M059J (cell line): ENCODE measurements at places on chromosomes 5 and 9.
A peak's percentile ranks its signal among the peaks of the same experiment; 100 is the strongest.

DNA sequence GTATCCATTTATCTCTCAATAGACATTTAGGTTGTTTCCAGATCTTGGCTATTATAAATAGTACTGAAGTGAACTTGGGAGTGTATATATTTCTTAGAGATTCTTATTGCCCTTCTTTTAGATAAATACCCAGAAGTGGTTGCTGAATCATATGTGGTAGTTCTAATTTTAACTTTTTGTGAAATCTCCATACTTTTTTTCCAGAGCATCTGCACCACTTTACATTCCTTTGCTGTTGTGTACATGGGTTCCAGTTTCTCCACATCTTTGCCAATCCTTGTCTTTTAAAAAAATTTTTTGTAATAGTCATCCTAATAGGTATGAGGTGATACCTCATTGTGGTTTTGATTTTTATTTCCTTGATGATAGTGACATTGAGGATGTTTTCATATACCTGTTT is 303.7 kb downstream of the CCDC171 start:
- DNase-seq, result peak; percentile 30

DNA sequence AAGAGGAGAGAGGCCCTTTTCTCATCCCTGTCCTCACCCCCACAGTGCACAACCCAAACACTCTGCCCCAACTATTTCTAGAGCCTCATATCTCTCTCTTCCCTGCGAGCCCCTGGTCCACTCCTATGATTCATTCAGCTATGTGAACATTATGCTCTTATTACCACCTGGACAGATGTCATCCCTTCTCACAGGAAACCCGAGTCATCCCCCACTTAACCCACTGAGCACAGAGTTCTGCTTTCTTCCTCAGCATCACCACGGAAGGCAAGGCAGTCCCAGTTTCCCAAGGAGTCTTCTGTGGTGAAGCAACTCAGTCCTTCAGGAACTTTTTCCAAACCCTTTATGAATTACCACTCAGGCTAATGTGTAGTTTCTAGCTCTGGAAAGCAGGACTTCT is 1.3 kb downstream of the DNAI1 start:
- peak; percentile 33 for DNase-seq

DNA sequence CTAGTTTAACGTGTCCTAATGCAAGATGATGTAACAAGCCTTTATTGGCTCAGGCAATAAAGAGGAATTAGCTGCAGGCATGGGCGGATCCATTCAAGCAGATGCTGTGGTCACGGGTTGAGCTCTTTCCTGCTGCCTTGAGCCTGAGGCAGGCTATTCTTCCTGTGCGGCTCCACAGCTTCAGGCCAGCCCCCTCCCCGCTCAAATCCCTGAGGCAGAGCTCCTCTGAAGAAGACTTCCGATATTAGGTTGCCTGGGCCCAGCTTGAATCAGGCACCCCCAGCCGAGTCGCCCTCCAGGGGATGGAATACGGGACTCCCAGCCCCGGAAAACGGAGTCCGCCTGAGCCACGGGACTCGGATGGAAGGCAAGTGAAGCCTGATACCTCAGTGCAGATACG is 95.0 kb upstream of the RUFY1 start:
- DNase-seq, result no peak

- peak; percentile 6 for DNase-seq
Observed at GRCh38 chr5:137735555-137736284, at the start of gene KLHL3. TSS of gene KLHL3 (minus strand) at chr5:137736089. CDS start at chr5:137735646, 443 bp downstream.

DNA sequence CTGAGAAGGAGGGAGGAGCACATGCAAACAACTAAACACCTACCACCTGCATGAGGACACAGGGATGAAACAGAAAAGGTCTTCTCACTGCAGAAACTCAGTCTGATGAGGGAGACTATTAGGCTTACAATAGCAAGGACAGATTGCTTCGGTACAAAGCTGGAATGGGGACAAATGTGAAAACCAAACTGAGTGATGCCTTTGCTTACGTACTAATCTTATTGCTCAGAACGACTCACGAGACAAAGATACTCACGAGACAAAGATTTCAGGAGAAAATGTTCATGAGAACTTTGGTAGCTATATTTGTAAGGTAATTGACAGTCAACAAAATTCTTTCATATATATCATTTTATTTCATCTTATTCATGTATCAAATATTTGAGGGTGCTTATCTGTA is 71.9 kb upstream of the TAF1L start:
- DNase-seq, result no peak

GRCh38 chr9:126169736-126170135 is 156.9 kb upstream of the MVB12B start:
- peak; percentile 6 for DNase-seq

DNA sequence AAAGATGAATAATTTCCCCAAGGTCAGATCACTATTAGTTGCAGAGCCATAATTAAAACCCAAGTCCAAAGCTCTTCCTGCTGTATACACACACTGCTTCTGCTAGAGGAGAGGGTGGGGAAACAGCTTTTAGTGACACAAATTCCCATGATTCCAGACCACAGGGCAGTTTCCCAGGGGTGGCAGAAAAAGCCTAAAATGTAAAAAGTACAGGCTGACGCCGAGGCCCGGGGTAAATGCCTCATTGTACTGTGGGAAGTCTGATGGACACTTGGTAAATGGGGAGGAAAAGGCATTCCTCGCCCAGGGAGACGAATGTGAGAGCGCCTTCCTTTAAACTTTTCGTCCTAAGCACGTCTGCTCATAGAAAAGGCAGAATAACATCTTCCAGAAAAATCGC is 65.7 kb downstream of the DENND1A start:
- DNase-seq, result no peak

GRCh38 chr5:150449517-150450339 is at the start of gene RPS14:
TSS of gene RPS14 (minus strand) at chr5:150449739. CDS start at chr5:150447733, 2,006 bp downstream.
- DNase-seq, result peak; percentile 90

GRCh38 chr9:4382722-4383317 is 83.0 kb upstream of the GLIS3 start:
- peak; percentile 41 for DNase-seq

DNA sequence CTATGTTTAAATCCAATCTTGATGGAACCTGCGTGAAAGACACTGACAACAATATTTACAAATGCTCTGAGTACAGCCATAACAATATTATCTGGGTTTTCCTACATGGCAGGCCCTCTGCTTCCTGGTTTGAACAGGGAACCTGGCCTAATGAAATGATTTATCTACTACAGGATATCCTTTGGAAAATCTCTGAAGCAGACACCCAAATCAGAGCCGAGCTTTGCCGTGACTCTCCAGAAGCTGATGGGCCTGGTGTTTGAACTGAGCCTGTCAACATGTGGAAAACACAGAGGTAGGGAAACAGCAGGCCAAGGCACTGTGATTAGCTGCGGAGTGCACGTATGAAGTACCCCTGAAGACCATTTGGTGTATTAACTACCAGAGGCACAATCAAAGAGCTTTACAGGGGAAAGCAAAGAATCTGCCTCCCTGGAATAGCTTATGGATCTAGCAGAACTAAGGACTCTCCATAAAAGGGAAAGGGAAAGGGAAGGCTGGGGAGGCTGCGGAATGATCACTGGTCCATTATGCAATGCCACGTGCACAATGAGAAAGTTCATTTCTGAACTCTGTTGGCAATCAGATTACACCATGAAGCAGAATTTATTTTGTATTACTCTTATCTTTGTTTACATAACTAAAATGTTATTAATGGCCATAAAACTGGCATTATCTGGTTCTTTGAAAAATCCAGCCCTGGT is 321.9 kb downstream of the EBF1 start:
- DNase-seq, result no peak

DNA sequence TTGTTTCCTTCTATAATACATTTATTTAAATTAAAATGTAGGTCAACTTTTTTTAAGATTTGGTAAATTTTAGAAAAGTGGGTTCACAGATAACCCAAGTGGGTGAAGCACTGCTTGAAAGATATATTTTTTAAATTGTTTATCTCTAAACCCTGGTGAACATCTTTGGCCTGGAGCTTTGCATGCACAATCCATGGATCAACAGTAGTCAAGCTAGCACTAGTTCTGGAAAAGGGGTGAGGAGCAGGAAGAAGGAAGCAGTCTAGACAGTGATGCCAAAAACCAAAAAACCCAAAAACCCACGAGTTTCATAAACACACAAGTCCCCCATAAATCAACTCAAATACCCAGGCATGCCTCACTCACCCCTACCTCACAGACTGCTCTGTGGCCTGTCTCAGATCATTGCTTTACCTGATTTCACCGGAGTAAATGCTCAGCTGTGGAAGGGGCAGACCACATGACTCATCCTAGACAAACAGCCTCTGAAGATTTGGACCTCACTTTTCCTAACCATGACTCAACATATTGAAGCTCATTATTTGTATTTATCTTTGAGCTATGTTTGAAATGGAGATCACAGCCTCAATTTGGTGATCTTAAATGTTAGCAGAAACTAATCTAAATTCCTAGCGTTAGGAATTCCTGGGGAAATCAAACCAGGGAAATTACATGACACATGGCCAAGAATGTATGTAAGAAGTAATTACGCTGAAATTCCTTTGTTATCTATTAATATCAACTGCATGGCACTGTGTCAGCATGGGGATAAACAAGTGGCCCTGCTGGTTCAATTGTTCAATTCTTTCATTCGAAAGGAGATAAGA is 149.6 kb downstream of the ZNF608 start:
- DNase-seq, result peak; percentile 96

GRCh38 chr5:175374166-175374875 is 69.7 kb downstream of the DRD1 start:
- no peak for DNase-seq

GRCh38 chr5:32244017-32244416 is 68.7 kb downstream of the MTMR12 start:
- DNase-seq, result no peak

DNA sequence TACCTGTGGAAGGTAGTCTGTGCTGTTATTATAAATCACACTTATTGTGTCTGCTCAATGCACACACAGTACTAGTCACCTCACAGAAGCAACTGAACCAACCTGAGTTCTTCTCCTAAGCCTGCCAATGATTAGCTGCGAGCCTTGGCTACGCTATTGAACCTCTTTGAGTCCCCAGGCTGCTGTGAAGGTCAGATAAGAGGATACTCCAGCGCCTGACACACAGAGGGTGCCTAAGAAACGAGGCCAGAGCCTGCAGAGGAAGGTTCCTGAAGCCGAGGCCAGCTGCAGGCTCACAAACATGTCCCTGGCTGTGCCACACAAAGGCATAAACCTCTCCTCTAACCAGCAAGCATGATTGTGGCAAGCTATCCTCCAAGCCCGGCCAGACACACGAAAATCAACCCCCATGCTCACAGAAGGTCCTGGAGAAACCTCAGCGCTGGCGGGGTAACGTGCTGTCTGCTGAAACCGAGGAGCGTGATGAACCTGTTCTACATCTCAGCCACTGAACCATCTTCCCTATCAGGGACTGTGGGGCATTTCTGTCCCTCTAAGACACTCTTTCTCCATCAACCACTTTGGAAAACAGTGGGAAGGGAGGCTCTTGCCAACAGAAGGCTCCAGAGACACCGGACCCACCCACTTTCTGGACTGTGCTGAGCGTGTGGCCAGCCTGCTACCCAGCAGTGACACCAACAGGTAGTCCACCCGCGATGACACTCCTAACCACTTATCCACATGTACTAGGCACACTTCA is 53.2 kb upstream of the SLC25A51 start:
- DNase-seq, result no peak

GRCh38 chr9:91711755-91712601 is 238.1 kb downstream of the ROR2 start:
- DNase-seq, result peak; percentile 78

DNA sequence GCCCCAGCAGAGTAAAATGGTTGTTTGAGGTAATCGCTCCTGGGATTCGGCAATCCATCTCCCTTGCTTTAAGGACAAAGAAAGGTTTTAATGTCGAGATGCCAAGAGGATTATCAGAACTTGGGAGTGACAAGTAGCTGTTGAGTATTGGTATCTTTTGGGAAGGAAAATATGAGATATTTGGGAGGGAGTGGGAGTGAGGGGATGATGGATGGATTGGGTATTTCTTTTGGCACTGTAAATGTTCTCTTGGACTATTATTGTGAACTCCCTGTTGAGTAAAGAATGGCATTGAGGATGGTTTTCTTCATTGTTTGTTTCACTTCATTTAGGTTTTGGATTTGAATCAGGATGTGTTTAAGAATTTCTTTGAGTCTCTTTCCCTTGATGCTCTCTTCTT is 86.1 kb downstream of the PIP5K1B start:
- DNase-seq, result no peak

DNA sequence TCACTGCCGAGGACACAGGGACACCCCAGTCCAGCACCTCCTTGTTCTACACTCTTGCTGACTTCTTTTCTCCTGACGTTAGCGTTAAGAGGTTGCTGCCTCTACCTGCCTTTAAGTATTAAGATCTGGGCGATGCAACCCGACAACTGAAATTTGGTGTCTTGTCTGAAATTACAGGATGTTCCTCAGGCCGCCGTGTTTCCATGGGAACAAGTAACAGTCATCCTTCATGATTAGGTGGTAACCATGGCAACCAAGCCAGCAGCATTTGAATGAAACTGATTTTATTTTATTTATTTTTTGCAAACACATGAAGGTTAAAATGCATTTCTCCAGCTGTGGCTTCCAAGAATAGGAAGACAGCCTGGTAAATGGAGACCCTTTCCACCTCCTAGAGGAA is 20.8 kb downstream of the DAB2IP start:
- peak; percentile 63 for DNase-seq
